ENCODE measurements at places on chromosomes 1 and 21. TPM values are rescaled to one million over a fixed set of nuclear protein-coding genes. Genes with fewer than 3 reads are reported as not detected.

The RGSL1 gene
- 1.7 TPM for total RNA-seq

The ADGRL4 gene
- 26.5 TPM for total RNA-seq

The HSPG2 gene
- 496 TPM for total RNA-seq

The ZBTB18 gene
- 11.2 TPM for total RNA-seq
